ENCODE measurements at places on chromosomes 4 and X.

DNA sequence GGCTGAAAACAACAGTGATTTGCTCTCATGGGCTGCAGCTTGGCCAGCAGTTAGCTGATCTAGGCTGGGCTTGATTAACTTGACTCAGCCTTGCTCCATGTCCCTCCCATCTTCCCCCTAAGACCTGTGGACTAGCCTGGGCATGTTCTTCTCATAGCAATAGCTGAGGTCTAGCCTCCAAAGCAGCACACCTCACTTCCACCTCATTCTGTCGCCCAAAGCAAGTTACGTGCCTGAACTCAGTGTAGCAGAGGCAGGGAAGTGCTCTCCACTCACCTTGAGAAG is 62.2 kb downstream of the EVC start:
- DNase-seq = no peak

DNA sequence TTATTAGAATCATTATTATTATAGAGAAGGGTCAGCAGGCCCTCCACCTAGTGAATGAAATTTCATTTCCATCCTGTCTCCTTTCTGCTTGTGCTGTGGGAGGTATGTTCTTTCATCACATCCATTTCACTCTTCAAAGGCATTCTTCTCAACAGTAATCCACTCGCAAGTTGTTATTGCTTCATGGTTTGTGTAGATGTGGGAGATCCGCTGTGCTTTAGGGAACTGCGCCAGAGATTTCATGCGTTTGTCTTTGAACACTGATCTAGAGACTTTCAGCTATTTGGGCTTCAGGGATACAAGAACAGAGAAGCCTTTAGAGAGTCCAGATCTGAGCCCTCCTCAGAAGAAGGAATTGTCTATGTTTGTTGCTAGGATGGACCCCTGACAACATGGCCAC is 53.5 kb upstream of the PUDP start:
- no peak for DNase-seq

DNA sequence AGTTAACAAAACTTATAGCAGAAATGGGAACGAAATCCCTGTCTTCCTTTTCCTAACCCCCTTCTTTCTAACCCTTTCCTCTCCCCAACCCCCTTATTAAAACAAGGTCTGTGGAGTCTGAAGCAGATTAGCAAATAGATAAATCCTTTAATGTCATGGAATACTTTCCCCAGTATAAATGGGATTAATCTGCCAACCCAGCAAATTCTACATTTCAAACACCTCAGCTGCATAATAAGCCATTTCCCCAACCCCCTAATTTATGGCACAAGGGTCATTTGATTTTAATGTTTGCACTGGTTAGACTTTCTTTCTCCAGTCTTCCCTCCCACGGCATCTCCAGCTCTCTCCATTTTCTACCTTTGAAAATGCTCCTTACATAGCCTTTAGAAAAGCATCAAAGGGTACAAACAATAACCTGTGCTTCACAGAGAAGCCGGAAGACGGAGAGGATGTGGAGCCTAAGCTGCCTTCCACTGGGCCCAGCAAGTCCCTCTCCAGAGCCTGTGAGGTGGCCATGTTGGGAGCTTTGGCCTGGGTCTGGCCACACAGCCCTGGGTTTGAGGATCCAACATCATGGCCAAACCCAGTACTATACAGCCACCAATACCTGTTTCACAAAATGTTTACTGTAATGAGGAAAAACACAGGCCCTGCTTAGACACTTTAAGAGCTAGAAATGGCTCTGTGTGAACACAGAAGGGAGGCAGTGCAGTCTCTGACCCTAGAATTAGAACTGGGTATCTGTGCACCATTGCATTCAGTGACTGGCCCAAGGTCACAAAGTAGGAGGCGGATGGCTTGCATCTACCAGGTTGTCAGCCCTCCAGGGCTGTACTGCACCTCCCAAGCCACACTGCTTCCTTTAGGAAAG is 56.9 kb upstream of the SPRY1 start:
- no peak for DNase-seq

DNA sequence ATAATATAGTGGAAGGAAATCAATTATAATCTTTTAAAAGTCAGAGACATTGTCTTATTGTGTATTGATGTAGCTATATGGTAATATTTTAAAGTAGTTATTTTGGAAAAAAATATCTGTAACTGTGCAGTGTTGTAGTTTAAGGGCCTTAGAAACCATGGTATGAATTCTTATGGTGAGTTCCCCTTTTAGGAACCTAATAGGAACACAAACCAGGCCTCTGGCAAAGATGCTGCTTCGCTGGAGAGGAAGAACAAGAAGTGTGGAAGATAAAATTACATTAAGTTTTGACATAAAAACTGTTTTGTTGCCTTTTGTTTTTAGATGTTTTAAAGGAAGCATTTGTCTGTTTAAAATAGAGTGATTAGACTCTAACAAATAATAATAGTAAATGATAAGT is 10.9 kb upstream of the TMPRSS11D start:
- DNase-seq = no peak
